ENCODE measurements at places on chromosomes 11 and 22. TPM values are rescaled to one million over a fixed set of nuclear protein-coding genes. Genes with fewer than 3 reads are reported as not detected.

Gene C11orf87
- total RNA-seq: not detected

Gene GAS2
- total RNA-seq: 0.63 TPM

Gene MMP8
- not detected for total RNA-seq

Gene CD3D
- total RNA-seq: not detected

Gene CECR2
- total RNA-seq: not detected

DNA sequence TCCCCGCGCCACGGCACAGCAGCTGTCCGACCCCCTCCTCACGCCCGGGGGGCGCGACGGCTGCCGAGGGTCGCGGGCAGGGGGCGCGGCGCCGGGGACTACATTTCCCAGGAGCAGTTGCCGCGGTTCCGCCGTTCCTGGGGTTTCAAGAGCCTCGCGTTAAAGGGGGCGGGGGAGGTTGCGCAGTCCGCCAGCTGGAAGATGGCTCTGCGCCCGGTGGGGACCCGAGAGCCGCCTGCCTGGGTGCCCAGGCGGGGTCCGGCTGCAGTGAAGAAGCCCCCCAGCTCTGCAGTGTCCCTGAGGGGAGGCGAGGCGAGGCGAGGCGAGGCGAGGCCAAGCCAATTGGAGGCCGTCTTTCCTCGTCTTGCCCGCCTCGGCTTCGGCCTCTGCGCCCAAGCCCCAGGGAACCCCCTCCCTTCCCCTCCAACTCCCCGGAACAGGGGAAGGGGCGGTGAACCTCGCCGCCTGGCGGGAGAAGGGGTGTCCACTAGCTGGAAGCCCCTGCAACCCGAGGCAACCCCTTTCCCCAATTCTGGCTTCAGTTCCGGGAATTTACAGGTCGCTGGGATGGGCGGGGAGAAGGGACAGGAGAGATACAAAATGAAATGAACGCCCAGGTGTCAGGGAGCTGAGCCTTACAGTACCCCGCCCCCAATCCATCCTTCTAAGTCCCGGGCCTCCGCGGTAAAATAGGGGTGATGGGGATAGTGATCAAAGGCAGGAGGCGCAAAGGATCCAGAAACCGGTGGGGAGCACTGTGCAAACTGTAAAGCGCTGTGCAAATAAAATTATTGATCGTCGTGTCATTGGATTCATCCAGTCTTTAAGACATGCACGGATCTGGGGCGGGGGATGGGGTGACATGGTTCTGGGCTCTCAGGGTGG, 5.2 kb upstream of the GCAT start:
- no peak for DNase-seq

DNA sequence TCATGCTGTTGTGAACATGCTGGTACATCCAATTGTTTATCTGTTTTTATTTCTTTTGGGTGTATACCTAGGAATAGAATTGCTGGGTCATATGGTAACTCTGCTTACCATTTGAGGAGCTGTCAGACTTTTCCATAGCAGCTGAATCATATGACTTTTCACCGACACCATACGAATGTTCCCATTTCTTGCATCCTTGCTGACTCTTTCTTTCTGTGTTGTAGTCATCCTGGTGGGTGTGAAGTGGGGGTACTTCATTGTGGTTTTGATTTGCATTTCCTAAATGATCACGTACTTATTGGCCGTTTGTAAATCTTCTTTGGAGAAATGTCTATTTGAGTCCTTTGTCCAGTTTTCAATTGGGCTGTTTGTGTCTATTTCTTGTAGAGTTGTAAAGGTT, 26.5 kb downstream of the ATXN10 start:
- DNase-seq: no peak

DNA sequence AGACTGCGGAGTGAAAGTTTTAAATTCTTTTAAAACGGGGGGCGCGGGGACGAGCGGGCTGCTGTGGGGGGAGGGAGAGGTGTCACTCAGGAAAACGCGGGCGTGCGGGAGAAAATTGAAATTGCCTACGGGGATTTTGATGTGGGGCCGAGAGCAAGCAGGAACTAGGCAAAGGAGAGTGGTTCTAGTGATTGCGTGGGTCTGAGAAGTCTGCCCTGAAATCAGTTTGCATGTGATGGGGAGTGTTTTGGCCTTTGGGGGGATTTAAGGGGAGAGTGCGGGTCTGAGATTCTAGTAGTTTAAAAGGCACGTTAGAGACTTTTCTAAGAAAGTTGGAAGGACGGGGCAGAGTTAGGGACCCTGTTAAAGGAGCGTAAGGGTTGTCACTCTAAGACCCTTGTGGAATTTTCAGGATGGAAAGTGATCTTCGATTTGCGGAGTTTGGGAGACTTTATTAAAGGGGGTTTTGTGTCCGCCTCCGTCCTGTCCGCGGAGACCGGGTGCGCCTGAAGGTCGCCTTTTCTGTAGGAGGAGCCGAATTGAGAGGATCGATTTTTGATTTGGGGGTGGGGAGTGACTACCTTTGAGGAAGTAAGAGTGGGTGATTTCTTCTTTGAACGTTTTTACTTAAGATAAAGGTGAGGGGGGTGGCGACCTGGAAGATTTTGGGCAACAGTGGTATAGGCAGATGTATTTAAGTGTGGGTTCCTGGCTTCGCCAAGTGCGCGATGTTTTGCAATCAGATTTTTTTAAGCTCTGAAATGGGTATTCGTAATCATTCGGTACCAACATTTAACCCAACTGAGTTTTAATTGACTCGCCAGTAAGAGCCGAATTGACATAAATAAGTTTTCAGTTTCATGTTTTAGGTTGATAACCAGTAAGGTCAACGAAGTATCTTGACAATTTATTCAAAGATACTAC, 1.1 kb downstream of the EED start:
- peak; percentile 19 for DNase-seq

- no peak for DNase-seq
These were observed 51.8 kb upstream of the ASPHD2 start for GRCh38 chr22:26377170-26377830.

DNA sequence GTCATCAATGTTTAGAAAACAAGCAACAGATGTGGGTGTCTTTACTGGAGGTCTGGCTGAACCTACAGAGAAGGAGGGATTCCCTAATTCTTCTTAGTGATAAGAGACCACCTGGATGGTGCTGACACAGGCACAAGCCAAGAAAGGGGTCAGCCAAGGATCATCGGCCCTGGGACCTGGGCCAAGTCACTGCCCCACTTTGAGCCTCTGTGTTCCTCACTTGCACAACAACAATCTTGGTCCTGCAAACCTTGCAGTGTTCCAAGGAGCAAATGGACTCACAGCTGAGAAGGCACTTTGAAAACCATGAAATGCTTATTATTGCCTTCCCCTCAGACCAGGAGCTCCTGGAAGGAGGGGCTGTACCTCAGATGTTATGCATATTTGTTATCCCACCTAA, 7.0 kb upstream of the KCNE3 start:
- DNase-seq: no peak

GRCh38 chr22:42299586-42300258, 29.3 kb upstream of the TCF20 start:
- no peak for DNase-seq

DNA sequence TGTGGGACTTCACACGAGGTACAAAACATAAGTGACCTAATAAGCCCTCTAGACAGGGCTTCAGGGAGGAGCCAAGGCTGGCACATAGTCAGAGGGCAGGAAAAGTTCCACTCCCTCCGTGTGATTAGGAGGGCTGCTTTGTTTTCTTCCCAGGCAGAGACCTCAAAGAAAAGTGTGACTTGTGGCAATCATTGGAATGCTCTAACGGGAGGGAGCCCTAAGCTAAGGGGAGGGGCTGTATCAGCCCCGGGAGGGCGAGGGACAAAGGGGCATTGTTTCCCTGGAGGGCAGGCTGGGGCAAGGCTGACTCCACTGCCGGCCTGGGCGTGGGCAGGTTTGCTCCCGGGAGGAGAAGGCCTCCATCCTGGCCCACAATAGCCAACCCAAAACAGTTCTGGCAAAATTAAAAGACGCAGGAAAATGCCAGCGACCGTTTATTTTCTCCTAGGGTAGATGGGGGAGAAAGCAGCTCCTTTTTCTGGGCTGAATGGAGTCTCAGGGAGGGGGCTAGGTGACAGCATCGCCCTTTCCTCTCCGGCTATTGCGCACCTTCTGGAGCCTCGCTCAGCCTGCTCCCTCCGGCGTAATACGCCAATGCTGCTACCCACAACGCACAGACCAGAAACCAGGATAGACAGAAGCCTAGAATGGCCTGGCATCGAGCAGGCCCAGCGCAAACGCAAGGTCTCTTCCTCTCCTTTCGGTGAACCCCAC, 60.2 kb downstream of the ENDOD1 start:
- peak; percentile 64 for DNase-seq

DNA sequence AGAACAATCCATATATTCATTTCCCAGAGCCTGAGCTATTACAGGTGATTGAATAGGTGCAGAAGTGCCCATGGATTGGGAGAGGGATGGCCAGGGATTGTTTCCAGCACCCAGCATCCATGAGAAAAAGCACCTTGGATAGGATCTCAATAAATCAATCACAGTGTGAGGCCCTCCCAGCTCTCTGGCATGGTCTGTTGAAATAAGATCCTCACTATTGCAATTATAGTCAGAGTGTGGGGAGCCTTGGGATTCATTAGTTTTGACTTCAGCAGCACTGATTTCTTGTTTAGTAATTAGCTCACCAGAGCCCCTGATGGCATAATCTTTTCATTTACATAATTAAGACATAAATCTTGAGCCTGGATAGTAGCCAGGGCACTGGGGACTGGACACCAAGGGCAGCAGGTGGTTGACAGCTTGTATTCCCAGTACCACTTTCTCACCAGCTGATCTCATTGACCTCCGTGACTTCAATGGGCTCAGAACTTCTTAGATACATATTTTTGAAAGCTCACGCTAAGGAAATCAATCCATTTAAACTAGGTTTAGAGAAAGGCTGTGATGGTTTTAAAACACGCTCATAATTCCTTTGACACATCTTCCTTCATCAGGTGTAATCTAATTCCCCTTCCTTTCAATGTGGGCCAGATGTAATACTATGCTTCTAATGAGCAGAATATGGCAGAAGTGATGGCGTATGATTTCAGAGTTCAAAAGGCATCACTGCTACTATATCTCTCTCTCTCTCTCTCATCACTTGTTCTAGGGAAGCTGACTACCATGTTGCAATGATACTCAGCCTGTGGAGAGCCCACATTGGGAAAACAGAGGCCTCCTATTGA, 22.1 kb upstream of the DRD2 start:
- DNase-seq: no peak

GRCh38 chr11:63958008-63958407, 16.4 kb upstream of the COX8A start:
- DNase-seq: no peak

- DNase-seq: no peak
These were observed 111.3 kb downstream of the PLEKHA7 start for GRCh38 chr11:16902781-16903378.

- no peak for DNase-seq
These were observed 8.3 kb upstream of the HTR3B start for GRCh38 chr11:113896156-113896879.

GRCh38 chr11:102316346-102316904, 859 bp upstream of the BIRC3 start:
- DNase-seq: no peak

DNA sequence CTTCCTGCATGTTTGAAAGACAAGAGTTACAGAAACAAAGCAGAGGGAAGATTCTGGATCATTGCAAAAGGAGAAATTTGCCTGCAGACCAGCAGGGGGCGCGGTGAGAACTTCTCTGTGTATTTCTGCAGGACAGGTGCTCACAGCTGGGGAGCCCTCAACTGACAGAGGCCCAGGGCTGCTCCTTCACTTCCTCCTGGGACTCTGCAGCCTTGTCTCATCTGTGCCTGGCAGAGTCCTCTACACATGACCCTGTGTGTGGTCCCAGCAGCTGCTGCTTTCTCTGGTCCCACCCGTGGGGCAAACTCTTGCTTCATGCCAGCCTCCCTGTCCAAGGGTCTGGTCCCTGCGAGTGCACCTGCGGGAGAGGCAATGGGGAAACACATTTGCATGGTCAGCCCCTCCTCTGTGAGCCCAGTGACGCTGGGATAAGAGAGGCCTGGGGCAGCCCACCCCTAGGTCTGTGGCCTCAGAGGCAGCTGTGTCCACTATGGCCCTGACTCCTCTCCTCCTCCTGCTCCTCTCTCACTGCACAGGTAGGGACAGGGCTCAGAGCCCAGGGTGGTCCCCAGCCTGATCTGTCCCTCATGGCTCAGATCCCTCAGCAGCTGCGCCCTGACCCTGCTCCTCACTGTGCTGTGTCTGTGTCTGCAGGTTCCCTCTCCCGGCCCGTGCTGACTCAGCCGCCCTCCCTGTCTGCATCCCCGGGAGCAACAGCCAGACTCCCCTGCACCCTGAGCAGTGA, 43.2 kb upstream of the VPREB1 start:
- no peak for DNase-seq

- no peak for DNase-seq
These were observed 113.1 kb upstream of the BLID start for GRCh38 chr11:122229078-122229477.
